ENCODE measurements at places on chromosomes 7 and 10.
A peak's percentile ranks its signal among the peaks of the same experiment; 100 is the strongest.

DNA sequence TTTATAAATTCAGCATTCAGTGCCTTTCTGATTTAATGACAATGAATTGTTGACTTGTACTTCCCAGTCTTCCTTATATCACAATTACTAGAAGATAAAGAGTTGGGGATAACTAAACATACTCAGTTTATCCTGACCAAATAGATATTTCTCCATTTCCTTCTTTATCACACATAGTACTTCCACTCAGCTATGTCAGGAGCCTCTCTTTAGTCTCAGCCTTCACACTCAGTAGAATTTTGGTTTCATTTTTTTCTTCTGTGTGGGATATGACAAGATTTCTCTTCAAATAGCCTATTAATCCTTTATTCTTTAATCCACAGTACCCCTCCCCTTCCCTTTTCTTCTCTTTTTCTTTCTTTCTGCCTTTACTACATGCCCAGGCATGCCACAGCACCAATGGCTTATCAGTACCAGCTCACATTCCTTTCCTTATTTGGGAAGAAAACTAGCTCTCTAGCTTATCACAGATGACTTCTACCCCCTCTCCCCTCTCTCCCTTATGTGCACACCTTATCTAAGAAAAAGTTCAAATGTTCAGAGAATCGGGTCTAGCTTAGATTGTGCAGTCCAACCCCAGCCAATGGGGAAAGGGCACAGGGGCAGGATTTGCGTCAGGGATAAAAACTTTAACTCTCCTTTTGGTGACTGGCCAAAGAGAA is 109.0 kb downstream of the PHF14 start:
- DNase-seq: peak; percentile 4

- DNase-seq: no peak
Observed at GRCh38 chr7:45197461-45197860, 39.9 kb downstream of the RAMP3 start.

DNA sequence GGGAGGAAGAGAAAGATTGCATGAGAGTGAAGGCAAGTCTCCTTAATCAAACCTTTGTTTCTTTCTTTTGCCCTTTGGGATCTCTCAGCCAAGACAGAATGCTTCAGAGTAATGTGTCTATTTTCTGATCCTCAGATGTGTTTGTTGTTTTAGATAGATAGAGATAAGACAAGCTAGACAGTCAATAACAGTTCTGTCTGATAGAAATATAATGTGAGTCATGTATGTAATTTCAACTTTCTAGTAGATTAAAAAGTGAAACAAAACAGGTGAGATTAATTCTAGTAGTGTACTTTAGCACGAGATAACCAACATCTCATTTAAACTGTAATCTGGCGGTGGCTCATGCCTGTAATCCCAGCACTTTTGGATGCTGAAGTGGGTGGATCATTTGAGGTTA is 159.2 kb downstream of the GATA3 start:
- no peak for DNase-seq

DNA sequence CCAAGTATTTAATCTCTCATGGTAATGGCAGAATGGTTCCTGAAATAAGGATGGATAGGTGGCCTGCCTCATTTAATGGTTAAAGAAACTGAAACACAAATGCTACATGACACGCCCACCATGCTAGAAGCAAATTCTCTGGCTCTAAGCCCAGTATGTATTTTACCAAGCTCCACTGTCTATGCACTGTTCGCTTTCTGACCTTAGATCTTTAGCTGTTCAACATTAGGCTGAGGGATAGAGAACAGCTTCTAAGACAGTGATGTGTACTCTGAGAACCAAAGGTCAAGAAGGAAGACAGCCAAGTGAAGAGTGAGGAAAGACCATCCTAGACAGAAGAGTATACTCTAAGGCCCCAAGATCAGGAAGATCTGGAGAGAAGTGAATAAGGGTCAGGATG is 26.6 kb downstream of the FAM3C start:
- DNase-seq: no peak

DNA sequence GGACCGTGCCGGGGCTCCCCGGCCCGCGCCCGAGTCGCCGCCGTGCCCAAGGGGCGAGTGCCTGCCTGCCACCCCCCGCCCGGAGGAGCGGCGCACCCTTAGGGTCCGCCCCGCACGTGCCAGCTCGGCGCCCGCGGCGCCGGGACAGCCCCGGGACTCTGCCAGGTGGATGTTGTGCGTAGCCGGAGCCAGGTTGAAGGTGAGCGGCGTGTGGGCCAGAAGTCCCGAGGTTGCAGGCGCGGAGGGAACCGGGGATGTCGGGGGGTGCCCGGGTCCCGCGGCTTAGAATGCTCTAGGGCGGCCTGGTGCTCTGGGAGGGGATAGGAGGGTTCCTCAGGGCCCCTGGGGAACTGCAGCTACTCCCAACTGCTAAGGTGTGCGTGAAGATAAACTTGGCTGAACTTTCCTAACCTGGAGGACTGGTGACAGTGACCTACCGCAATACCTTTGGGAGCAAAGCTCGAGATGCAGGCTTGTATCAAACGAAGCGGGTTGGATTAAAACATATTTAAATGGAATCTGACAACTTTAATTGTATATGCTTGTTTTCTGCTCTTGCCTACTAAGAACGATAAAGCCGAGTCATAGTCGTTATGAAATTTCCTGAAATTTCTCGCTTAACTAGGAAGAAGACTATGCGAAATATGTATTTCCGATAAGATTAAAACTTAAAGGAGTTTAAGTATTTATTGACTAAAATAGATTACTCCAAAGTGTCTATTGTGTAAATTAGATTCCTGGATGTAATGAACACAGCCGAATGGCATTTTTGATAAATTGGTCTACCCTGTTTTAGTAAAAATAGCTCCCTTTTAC is at the start of gene CUX1:
CUX1 (plus strand) TSS at position 156 of the 816 bp plus-strand sequence; CDS start at position 170, 14 bp downstream.
- no peak for DNase-seq

DNA sequence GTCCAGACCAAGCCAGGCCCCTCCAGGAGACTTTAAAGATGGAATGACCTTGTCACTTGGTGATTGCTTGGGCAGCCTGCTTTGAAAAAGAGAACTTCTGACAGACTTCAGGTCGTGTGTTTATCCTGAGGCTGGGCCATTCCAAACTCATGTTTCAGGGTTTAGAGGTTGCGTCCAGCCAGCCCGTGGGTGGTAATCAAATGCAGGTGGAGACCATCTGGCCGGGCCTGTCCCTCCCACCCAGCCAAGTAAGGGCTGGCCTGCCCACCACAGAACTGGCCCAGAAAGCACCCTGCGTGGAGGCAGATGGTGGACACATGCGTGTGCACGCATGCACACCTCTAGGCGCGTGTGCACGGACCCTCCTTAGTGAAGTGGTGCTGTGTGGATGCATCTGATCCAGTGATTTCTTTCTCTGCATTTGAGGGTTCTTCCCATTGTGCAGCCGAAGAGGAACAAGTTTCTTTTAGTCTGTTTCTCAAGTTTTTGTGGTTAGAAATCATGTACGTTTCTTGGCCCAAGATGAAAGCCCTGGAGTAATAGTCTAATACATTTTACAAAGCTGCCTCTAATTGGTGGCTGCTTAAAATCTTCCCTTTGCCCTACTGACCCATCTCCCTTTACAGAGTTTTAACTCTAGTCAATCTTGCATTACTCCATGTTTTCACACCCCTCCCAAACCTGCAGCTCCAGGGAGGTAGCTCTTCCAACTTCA is 43.0 kb downstream of the SUFU start:
- no peak for DNase-seq

GRCh38 chr7:149199234-149199995 is 4.1 kb downstream of the ZNF282 start:
- no peak for DNase-seq

- no peak for DNase-seq
Observed at GRCh38 chr7:43612128-43612527, 29.2 kb downstream of the STK17A start.

DNA sequence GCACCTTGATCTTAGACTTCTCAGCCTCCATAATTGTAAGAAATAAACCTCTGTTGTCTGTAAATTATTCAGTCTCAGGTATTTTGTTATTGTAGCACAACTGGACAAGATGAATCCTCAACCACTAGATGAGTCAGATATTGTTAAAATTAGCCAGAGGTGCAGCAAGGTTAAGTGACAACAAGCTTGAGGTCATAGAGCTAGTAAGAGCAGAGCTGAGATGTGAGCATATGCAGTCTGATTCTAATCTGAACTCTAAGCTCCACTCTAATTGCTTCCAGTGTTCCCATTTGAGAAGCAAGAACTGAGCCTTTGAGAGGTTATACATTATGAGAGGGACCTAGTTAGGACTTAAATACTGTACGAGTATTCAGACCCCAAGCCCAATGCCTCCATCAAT is 93.1 kb downstream of the FZD1 start:
- DNase-seq: peak; percentile 80

GRCh38 chr10:92530421-92530820 is 43.5 kb downstream of the IDE start:
- DNase-seq: no peak

DNA sequence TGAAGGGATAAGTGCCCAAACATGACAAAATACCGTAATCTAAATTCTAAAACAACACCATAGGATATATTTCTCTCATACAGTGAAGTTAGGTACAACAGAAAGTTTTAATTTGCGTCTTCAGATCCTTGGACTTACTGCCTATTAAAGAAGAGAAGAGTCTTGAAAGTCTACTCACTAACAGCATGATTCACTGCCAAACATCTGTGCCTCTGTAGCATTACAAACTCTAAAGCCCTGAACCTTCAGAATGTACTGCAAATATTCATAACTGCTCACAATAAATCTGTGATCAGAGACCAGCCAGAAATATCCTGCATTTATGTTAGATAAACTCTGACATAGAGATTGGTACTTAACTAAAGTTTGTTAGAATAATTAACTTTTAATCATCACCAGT is 365.3 kb downstream of the PARD3 start:
- DNase-seq: no peak

DNA sequence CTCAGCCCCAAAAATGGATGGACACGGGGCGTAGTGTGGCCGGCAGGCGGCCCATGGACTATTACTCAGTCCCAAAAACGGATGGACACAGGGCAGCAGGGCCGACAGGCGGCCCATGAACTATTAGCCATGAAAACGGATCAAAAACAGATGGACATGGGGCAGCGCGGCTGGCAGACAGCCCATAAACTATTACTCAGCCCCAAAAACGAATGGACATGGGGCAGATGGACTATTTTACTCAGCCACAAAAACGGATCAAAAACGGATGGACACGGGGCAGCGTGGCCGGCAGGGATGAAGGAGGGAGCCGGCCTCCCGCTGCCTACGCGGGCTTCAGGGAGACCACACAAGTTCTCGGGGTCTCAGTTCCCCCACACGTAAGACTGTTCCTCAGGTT is 32.9 kb downstream of the GPER1 start:
- no peak for DNase-seq

DNA sequence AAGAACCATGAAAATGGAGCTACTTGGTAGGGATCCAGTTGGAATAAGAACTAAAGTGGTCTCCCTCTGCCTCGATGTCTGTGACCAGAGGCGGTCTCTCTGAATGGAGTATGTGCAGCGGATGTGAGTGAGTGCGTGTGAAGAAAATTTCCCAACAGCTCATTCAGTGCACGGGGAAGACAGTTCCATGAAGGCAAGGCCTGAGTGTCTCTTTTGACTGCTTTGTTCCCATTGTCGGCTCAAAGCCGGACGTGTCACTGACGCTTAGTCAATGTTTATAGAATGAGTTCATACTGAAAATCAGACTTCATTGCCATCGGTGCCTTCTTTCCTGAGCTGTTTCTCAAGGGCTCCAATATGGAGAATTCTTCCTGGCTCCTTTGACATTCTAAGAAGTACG is 55.3 kb upstream of the GRB10 start:
- DNase-seq: no peak

GRCh38 chr10:92110039-92110794 is 180.7 kb downstream of the CPEB3 start:
- no peak for DNase-seq

Measured in SK-N-DZ (cell line).